ENCODE measurements at places on chromosomes 11 and 22. TPM values are rescaled to one million over a fixed set of nuclear protein-coding genes. Genes with fewer than 3 reads are reported as not detected.

SSH3 gene
- total RNA-seq: 39.9 TPM

PITPNB gene
- total RNA-seq: 32.1 TPM

GRCh38 chr11:119896387-119897045 is 167.5 kb upstream of the NECTIN1 start:
- DNase-seq: no peak

GRCh38 chr11:116686866-116687265 is 85.9 kb downstream of the BUD13 start:
- DNase-seq: no peak

PANX2 gene
- 1.1 TPM for total RNA-seq

DNA sequence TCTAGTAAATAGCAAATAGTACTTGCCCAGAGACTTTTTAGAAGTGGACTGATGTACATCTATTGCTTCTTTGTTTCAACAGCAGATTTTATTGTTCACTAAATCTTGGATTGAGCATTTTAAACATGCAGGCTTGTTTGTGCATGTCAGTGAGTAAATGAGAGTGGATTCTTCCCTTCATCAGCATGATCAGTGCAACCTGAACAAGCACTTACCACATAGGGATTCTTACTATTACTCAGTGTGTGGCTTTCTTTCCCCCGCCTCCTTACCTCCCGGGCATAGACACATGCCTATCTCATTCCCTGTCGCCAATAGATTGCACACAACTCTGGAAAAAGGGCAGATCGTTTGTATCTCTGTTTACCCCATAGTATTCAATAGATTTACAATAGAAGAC is 197.5 kb downstream of the C11orf87 start:
- DNase-seq: no peak

DNA sequence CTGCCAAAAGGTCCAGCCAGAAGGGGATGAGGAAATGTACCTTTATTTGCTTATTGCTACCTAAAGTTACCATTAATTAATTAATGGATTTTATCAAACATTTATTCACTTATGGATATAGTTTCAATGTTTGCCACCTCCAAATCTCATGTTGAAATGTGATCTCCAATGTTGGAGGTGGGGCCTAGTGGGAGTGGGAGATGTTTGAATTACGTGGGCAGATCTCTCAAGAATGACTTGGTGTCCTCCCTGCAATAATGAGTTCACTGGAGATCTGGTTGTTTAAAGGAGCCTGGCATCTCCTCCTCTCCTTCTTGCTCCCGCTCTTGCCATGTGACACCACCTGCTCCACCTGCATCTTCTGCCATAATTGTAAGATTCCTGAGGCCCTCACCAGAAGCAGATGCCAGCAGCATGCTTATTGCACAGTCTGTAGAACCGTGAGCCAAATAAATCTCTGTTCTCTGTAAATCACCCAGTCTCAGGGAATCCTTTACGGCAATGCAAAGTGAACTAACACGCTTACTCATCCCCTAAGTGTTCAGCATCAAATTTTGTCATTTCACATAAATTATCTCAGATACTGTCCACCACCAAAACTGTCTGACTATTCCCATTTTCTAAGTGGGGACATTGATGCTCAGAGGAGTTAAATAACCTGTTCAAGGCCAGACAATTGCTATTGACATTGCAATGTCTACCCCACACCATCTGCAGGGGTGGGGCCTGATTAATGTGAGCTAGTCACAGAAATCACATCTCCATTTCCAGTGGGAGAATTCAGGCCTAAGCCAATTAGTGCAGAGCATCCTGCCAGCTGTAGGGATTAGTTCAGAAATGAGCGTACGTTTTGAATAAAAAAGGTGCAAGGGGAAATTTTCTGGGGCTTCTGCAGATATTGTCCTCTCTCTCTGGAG is 51.6 kb upstream of the SYN3 start:
- DNase-seq: no peak

FHIP1B gene
- 34.0 TPM for total RNA-seq

KCNQ1 gene
- 2.3 TPM for total RNA-seq

MUC2 gene
- not detected for total RNA-seq

DNA sequence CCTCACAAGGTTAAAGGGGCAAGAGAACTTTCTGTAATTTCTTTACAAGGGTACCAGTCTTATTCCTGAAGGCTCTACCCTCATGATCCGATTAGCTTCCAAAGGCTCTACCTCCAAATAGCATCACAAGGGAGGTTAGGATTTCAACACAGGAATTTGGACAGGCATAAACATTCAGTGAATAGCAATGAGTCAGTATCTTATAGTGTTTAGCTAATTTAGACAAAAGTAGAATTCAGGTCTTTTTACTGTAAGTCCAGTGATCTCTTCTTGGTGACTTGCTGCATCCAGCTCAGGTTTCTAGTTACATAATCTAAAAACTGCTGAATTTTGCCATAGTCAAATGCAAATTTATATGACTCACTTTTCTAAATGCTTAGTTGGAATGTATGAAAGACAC is 1995.6 kb upstream of the RAG2 start:
- no peak for DNase-seq

DNA sequence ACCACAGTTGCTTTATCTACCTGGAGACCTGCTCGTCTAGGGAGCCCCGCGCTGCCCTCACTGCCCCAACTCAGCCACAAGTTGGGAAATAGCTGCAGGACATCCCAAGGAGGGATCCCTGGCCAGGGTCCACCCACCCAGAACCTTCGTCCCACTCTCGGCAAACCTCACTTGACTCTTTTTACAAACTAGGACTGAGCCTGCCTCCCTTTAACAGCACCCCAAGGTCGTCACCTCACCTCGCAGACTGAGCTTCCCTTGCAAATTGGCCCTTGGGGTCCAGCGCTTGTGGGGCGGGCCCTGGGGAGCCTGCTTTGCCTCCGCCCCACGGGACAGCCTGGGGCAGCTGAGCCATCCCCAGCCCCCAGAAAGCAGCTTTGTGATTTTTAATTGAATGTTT is 1505.8 kb downstream of the TBC1D22A start:
- DNase-seq: no peak

DNA sequence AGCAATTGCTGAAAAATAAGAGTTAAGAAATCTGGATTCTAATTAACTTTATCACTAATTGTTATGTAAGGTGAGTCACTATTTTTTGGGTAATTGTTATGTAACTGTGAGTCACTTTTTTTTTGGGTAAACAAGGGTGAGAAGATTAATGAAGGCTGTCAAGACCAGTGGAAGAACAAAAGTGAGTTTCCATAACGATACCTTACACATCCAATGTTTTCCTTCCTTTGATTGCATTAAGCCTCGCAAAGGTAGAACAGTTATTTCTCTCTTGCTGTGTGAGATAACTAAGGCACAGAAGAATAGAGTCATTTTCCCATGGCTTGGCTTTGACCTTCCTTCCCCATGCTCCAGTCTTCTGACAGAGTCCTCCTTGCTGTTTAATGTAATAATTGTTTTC is 374.7 kb downstream of the DDX10 start:
- no peak for DNase-seq

- DNase-seq: no peak
Observed at GRCh38 chr11:88464528-88464927, 127.0 kb upstream of the CTSC start.

DNA sequence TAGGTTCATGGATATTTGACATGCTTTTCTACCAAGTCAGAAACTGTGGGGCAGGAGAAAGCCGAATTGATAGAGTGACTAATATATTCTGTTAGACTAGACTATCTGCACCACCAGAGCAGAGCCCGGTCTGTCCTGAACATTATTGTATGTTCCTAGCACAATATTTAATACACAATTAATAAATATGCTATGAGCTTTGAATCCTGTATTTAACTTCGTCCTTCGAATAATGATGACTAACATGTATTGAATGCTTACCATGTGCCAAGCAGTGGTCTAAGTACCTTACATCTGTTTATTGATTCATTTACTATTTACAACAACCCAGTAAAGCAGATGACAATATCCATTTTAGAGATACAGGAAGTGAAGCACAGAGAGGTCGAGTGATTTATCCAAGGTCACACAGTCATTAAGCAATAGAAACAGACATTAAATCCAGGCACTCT is 44.8 kb upstream of the ANO3 start:
- no peak for DNase-seq

DNA sequence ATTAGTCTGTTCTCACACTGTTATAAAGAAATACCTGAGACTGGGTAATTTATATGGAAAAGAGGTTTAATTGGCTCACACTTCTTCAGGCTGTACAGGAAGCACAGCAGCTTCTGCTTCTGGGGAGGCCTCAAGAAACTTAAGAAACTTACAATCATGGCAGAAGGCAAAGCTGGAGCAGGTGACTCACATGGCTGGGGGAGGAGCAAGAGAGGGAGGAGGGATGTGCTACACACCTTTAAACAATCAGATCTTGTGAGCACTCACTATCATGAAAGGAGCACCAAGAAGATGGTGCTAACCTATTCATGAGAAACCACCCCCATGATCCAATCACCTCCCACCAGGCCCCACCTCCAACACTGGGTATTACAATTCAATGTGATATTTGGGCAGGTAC is 381.6 kb downstream of the ETS1 start:
- no peak for DNase-seq

- no peak for DNase-seq
Observed at GRCh38 chr22:20588092-20588842, 80.9 kb downstream of the MED15 start.

- no peak for DNase-seq
Observed at GRCh38 chr11:7436657-7437056, 48.6 kb upstream of the OLFML1 start.

DNA sequence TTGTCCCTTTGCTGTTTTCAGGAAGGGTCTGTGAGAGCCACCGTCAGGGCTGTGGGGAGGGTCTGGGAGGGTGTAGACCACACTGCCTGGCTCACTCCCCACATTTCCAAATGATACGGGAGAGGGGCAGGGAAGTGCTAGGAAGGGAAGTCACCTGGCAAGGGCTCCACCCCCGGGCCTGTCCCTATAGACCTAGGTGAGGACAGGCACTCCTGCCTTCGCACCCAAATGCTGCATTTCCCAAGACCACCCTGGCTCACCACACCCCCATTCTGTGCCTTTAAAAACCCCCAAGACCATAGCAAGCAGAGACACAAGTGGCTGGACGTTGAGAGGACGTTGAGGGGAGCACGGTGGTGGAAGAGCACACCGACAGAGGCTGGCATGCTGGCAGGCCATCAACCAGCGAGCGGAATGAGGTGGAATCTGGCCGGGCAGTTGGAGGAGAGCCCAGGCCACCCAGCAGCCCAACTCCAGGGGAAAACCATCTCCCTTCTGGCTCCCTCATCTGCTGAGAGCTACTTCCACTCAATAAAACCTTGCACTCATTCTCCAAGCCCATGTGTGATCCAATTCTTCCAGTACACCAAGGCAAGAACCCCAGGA is 45.7 kb downstream of the GNB1L start:
- DNase-seq: no peak

EFCAB6 gene
- total RNA-seq: 2.3 TPM

DNAJB13 gene
- total RNA-seq: not detected

- no peak for DNase-seq
Observed at GRCh38 chr11:68053117-68053516, 14.3 kb downstream of the TCIRG1 start.

TRPM5 gene
- not detected for total RNA-seq

Measured in kidney epithelial cell (primary cell).